Endothelial cell of umbilical vein (primary cell): ENCODE measurements at places on chromosomes 13 and 19. TPM values are rescaled to one million over a fixed set of nuclear protein-coding genes. Genes with fewer than 3 reads are reported as not detected.

ZNF486 gene
- total RNA-seq: 5.4 and 8.4 TPM in 2 replicates

- H3K36me3 ChIP-seq: no peaks in the 10 kb centered on the region
- no peak overlapping the region for H3K4me3 ChIP-seq
- peaks cover 10% of the 10 kb centered on the region for H3K4me1 ChIP-seq
- no peak overlapping the region for H3K27ac ChIP-seq
- no peak for DNase-seq
These were observed 3.9 kb downstream of the SIX5 start for GRCh38 chr19:45764945-45765701.

DNA sequence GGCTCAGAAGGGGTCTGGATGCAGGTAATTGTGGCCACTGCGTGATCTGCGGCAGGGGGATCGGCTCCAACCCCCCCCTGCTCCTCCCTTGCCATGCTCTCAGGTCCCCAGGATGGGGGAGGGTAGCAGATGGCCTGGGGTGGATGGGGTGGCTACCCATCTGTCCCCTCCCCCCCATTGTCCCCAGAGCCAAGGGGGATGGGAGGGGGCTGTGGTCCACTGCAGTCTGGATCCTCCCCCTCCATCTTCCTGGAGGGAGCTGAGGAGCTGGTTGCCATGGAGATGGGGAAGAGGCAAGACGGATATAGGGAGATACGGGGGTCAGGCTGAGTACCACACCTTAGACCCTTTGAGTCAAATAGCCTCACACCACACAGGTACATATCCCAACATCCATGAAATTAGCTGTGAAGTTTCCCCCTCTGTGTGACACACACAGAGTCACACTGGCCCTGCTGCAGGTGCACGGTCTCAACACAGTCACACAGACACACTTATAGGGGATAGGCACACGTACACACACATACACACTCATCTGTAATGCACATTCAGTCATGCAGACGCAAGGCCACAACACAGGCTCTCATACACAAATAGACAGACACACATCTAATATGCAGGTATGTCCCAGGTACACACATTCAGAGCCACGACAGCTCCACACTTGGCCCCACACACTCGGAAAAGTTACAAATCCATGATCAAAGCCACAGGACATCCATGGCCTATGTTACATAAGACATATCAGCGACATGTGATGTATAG is 1.8 kb upstream of the NOVA2 start:
- H3K4me3 ChIP-seq: no peak overlapping the region
- no peak overlapping the region for H3K27ac ChIP-seq
- no peaks in the 10 kb centered on the region for H3K36me3 ChIP-seq
- H3K4me1 ChIP-seq: peaks cover 20% of the 10 kb centered on the region
- H3K27me3 ChIP-seq: peaks cover 2% of the 10 kb centered on the region

- no peak for DNase-seq
- H3K27ac ChIP-seq: no peak overlapping the region
- H3K36me3 ChIP-seq: no peaks in the 10 kb centered on the region
- H3K4me1 ChIP-seq: no peaks in the 10 kb centered on the region
- no peaks in the 10 kb centered on the region for H3K27me3 ChIP-seq
These were observed 166.1 kb downstream of the LIG4 start for GRCh38 chr13:108049211-108049610.

DNA sequence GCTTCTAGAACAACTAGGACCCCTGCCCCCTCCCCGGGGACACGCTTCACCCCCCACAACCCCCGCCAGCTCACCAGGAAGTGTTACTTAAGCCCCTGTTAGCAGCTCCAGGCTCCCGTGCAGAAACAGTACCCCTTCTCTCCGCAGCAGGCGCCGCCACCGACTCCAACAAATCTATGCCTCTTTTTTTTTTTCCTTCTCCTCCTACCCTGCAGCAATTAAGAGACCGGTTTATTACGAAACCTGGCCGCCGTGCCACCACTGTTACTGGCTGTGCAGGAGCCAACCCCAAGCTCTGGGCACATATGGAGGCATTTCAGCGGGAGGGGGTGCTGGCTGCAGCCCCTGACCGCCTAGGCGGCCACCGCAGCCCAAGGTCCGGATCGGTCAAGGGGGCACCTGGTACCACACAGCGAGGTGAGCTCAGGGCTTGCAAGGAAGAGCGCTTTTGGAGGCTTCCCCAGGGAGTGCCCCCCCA is 2.4 kb downstream of the GADD45B start:
- H3K4me1 ChIP-seq: peaks cover 16% of the 10 kb centered on the region
- DNase-seq: peak; percentile 60
- H3K36me3 ChIP-seq: peaks cover 5% of the 10 kb centered on the region
- peak overlapping the region; percentile 32 for H3K27ac ChIP-seq
- H3K27me3 ChIP-seq: no peaks in the 10 kb centered on the region

ZNF540 gene
- total RNA-seq: 0.75 and 0.83 TPM in 2 replicates

DNA sequence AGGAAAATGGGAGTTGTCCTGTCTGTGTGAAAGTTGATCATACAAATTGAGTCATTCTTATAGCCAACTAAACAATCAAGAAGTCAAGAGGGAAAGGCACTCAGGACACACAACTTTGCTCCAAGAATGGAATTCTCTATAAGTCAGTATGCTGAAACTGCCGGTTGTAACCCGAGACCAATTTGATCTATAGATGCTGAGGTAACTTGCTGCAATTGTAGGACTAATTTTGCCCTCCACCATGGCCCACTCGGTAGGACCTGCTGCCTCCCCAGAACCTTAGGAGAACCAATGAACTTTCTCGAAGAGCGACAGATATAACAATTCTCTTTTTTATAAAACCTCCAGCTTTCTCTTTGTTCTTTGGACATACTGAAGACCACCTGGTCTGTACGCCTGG is 157.0 kb downstream of the RNF17 start:
- no peak overlapping the region for H3K4me3 ChIP-seq
- no peaks in the 10 kb centered on the region for H3K36me3 ChIP-seq
- no peak overlapping the region for H3K27ac ChIP-seq
- no peaks in the 10 kb centered on the region for H3K27me3 ChIP-seq
- no peak for DNase-seq

- no peak overlapping the region for H3K4me3 ChIP-seq
- H3K27ac ChIP-seq: peak overlapping the region; percentile 18
- DNase-seq: peak; percentile 8
- H3K4me1 ChIP-seq: peaks cover 8% of the 10 kb centered on the region
These were observed 446.7 kb upstream of the SPRY2 start for GRCh38 chr13:80787604-80788003.

DNA sequence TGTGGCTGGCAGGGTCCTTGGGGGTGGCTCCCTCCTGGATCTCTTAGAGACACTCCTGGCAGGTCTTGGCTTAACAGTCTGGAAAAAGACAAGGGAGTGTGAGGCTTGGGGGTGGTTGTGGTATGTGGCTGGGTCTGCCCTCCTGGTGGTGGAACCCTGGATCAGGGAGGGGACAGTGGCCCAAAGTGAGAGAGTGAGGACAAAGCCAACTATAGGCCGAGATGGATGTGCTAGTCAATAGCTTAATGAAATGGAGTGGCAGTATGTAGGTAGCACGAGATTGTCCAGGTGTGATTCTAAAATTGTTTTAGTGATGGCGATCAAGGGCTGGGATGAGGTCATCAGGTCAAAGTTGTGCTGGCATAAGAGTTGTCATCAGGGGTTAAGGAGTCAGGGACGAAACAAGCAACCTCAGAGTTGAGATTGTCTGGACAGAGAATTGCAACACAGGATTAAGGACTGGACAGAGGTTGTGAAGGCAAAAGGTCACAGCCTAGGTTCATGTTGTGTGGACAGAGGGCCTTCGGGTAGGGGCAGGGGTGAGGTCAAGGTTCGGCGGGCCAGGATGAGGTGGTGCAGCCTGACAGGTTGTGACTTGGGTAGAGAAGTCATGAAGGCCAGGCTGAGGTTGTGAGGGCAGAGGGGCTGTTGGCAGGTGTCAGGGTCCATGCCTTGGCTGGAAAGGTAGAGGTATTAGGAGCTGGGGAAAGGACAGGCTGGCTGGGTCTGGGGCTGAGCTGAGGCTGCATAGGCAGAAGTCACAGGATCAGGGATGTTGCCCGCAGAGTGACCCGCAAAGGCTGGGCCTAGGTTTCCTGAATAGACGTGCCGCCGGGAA is 4.5 kb upstream of the RASAL3 start:
- no peaks in the 10 kb centered on the region for H3K36me3 ChIP-seq
- H3K4me1 ChIP-seq: peaks cover 34% of the 10 kb centered on the region
- H3K27ac ChIP-seq: no peak overlapping the region
- peaks cover 4% of the 10 kb centered on the region for H3K27me3 ChIP-seq
- no peak overlapping the region for H3K4me3 ChIP-seq

CADM4 gene
- total RNA-seq: 6.7 and 7.5 TPM in 2 replicates

STOML3 gene
- total RNA-seq: not detected in 2 replicates

- no peaks in the 10 kb centered on the region for H3K4me1 ChIP-seq
- H3K27me3 ChIP-seq: no peaks in the 10 kb centered on the region
- H3K27ac ChIP-seq: no peak overlapping the region
- H3K4me3 ChIP-seq: no peak overlapping the region
- H3K36me3 ChIP-seq: no peaks in the 10 kb centered on the region
These were observed 3.1 kb downstream of the SLC25A15 start for GRCh38 chr13:40792284-40793051.

GRCh38 chr19:33905937-33906577 is 109.4 kb downstream of the KCTD15 start:
- H3K27ac ChIP-seq: peak overlapping the region; percentile 83
- H3K4me3 ChIP-seq: peak overlapping the region; percentile 2
- no peaks in the 10 kb centered on the region for H3K36me3 ChIP-seq
- peaks cover 20% of the 10 kb centered on the region for H3K4me1 ChIP-seq
- DNase-seq: peak; percentile 22
- no peaks in the 10 kb centered on the region for H3K27me3 ChIP-seq

- H3K27ac ChIP-seq: no peak overlapping the region
- peak overlapping the region; percentile 45 for H3K4me3 ChIP-seq
- H3K36me3 ChIP-seq: no peaks in the 10 kb centered on the region
- DNase-seq: peak; percentile 10
- no peaks in the 10 kb centered on the region for H3K27me3 ChIP-seq
These were observed 991.6 kb upstream of the SLC10A2 start for GRCh38 chr13:104057861-104058260.

C19orf18 gene
- total RNA-seq: 0.37 and 0.64 TPM in 2 replicates

KLHL1 gene
- total RNA-seq: not detected in 2 replicates

GRCh38 chr19:13848798-13849676 is 27.9 kb upstream of the NANOS3 start:
- peak overlapping the region; percentile 24 for H3K27ac ChIP-seq
- H3K4me1 ChIP-seq: peaks cover 37% of the 10 kb centered on the region
- no peak overlapping the region for H3K4me3 ChIP-seq

DNA sequence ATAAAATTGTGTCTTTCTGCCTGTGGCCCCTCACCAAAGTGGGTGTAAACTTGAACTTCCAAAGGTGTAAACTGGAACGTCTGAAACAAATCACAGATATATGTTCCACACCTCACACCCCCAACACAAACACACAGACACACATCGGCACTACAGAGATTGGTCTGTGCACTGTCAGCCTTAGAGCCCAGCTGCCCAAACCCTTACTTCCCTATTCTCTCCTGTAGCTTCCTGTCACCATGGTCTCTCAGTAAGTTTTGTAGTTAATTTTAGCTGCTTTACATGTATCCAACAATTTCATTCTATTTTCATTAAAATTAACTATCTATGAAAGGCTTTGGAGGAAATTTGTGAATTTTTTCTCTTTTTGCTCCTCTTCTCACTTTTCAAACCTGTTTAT is 5.4 kb downstream of the TM9SF2 start:
- no peak overlapping the region for H3K27ac ChIP-seq
- peaks cover 23% of the 10 kb centered on the region for H3K4me1 ChIP-seq
- H3K36me3 ChIP-seq: no peaks in the 10 kb centered on the region

DNA sequence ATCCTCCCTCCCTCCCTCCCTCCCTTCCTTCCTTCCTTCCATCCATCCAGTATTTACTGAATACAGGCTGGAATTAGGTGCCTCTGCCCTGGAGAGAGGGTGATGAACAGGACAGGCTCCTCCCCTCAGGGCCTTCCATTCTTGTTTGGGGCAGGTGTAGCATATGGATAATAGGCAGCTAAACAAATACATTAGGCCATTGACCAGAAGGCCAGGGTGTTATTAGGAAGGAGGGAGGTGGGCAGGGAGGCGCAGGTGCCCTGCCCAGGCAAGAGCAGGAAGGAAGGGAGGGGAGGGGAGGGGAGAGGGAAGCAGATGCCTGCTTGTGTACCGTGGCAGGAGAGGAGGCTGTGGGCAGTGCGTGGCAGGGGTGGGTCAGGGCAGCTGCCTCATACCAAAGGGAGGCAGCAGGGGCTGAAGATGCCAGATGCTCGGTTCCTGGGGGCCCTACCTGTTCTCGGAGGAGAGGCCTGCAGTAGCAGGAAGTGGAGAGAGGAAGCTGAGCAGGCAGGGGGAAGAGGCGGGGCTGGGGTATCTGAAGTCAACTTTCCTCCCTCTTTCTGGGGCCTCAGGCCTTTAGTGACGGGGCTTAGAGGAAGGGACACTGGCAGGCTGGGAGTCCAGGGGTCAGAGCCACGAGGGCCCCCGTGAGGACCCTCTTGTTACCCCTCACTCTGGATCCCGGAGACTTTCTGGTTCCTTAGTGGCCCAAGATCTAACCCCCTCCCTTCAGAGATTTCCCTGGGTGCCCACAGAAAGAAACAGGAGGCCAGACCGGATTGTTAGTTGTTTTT is at the start of gene RINL:
Gene RINL (minus strand): TSS at position 495 of the 794 bp plus-strand sequence. CDS start 1,533 bp downstream, outside the sequence.
- no peaks in the 10 kb centered on the region for H3K36me3 ChIP-seq

DNA sequence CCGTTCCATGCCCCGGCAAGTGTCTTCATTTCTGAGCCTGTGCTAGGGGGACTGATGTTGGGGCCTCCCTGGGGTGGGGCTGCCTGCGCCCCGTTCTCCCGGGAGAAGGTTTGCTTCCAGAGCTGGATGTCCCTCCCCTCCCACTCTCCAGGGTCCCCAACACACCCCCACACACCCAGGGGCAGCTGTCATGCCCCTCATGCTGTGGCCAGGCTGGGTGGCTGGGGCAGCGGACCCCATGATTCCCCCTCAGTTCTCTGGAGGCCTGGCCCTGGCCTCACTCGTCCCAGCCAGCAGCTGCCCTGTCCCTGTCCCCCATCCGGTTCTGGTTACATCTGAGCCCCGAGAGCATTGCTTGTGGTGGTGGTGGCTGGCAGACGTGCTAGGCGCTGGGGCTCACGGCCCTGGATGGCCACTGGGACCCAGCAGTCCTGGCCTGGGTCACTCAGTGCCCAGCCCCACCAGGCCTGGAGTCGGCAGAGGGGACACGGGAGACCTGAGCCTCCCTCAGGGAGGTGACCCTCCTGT is 184.8 kb downstream of the KDM4B start:
- H3K4me3 ChIP-seq: no peak overlapping the region
- DNase-seq: no peak
- no peaks in the 10 kb centered on the region for H3K4me1 ChIP-seq
- H3K27me3 ChIP-seq: no peaks in the 10 kb centered on the region
